ENCODE measurements at places on chromosomes 16 and 17.

- no peak for DNase-seq
Measured at GRCh38 chr16:53129281-53130158, 74.7 kb downstream of the CHD9 start.

GRCh38 chr17:82043507-82043906 lies 6.0 kb upstream of the DCXR start:
- DNase-seq, result no peak

DNA sequence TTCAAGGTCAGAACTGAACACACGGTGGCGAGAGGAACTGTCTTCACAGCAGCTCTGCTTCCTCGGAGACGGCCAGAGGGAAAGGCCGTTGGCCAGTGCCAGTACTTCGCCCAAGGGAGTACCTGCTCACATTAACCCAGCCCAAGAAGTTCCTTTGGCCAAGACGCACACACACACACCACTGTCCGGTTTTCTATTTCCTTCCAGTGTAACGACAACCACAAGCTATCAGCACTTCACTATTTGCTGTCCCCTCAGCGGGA lies 744 bp upstream of the GGNBP2 start:
- peak; percentile 5 for DNase-seq

DNA sequence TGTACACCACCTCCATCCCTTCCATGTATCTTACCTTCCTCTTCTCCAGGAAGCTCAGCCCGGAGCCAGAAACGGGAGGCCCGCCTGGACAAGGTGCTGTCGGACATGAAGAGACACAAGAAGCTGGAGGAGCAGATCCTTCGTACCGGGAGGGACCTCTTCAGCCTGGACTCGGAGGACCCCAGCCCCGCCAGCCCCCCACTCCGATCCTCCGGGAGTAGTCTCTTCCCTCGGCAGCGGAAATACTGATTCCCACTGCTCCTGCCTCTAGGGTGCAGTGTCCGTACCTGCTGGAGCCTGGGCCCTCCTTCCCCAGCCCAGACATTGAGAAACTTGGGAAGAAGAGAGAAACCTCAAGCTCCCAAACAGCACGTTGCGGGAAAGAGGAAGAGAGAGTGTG lies 756 bp upstream of the MVP start:
- no peak for DNase-seq

DNA sequence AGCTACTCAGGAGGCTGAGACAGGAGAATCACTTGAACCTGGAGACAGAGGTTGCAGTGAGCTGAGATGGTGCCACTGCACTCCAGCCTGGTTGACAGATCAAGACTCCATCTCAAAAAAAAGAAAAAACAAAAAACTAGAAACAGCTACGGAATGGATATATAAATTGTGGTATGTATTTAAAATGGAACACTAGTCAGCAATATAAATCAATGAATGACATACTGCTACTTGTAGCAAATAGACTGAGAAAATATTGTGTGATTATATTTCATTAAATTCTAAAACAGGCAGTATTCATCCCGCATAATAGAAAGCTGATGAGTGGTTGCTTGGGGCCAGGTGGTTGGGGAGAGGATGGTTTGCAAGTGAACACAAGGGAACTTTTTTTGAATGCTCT lies 261.7 kb downstream of the BCAS3 start:
- DNase-seq, result no peak

GRCh38 chr16:49315602-49316001 lies 34.0 kb upstream of the CBLN1 start:
- no peak for DNase-seq

GRCh38 chr16:46884513-46885293 lies 541 bp downstream of the GPT2 start:
- DNase-seq, result no peak

- no peak for DNase-seq
Measured at GRCh38 chr16:4918781-4919251, 18.1 kb downstream of the PPL start.

DNA sequence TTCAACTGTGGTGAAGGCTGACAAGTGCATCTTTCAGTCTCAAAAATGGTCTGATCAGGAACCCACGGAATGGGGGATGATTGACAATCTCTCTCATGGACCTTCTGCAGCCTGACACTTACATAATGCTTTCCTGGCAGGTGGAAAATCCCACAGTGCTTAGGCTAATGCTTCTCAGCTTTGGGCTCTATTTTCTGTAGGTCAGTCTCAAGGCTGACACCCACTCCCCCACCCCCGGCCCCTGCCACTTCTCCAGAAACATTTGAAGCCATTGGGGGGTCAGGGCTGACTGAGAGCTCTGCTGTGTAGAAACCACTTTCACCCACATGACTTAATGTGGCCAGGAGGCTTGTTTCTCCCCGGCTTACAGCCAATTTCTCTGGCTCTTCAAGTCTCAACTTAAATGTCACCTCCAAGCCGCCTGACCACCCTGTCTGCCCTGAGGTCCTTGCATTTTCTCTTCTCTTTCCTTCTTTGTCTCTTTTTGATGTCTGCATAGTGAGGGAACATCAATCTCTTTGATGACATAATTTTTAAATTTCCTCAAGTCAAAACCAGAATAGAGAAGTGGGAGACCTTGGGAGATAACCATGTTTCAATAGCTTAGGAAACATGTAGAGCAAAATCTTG lies 16.7 kb upstream of the IRF8 start:
- no peak for DNase-seq

GRCh38 chr16:86082418-86083030 lies 183.6 kb downstream of the IRF8 start:
- no peak for DNase-seq

DNA sequence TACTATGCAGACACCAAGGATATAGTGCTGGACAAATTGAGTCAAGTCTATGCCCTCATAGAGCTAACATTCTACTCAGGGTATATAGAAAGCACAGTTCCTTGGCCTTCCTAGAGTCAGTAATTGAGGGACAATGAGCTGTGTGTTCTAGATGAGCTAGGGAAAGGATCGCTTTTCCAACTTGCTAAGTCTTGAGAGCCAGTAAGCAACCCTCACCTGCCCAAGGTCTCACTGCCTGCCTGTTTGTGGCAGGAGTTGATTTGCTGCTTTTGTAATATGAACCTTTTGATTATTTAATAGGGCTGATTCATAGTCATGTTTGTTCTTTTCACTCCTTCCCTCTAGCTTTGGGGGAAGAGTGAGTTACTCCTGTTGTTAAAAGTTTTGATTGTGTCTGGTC lies 6.5 kb downstream of the DDX42 start:
- no peak for DNase-seq

GRCh38 chr17:73320601-73321264 lies 8.9 kb upstream of the CDC42EP4 start:
- no peak for DNase-seq

DNA sequence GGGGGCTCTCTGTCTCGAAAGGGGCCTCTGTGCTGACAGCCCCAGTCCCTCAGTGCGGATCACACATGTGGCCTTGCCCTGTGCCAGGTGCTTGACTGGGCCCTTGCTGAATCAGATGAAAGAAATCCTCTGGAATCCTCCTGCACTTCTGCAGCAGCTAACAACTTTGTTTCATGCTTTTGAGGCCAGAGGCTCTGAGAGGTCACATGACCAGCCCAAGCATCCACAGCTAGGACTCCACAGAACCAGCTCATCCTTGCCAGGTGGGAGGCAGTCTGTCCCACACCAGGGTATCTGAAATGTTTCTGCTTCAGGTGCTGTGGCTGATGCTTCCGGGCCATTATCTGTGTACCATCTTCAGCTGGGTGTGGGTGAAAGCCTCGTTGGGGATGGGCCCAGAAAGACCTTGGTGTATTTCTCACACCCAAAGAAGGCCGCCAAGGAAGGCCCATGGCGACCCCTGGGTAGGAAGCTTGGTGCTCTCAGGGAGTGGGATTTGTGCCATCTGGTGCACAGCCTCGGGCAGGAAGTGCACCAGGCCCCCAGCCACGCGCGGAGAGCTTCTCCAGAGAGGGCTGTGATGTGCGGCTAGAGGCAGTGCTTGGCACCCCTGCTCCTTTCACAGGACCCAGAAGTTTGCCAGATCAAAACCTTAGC lies 143.8 kb downstream of the CLEC16A start:
- DNase-seq, result no peak

DNA sequence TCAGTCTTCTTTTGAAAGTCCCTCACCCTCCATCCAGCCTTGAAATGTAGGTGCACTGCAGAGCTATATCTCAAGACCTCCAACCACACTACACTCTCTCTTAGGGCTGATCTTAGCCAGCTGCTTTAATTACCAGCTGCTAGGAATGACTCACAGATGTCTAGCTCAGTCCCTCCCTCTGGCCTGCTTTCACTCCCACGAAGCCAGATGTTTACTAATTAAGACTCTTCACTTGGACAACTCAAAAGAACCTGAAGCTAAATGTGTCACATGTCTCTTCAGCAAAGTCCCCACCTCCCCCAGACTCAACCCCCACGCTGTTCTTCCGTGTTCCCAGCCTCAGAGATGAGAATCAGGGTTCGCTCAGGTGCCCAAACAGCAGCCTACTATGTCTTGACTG lies 2.6 kb downstream of the GTF3C1 start:
- DNase-seq, result peak; percentile 45

- DNase-seq, result no peak
Measured at GRCh38 chr17:43983196-43983514, 21.3 kb upstream of the NAGS start.

DNA sequence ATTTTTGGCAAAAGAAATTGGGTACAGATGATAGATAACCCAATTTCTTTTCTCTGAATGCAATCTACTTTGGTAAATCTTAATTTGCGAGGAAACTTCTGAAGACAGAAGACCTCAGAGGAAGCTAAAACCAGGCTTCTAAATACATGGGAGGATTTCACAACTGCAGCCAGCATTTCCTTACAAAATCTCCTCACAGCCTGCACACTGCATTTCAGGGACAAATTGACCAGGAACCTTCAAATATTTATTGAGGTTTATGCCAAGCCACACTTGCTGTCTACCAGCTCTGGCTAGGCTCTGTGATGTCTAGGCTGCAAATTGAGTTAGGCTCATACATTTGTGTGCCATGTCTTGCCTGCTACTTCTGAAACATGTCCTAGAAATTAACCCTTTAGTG lies 167.3 kb upstream of the CDH5 start:
- no peak for DNase-seq

DNA sequence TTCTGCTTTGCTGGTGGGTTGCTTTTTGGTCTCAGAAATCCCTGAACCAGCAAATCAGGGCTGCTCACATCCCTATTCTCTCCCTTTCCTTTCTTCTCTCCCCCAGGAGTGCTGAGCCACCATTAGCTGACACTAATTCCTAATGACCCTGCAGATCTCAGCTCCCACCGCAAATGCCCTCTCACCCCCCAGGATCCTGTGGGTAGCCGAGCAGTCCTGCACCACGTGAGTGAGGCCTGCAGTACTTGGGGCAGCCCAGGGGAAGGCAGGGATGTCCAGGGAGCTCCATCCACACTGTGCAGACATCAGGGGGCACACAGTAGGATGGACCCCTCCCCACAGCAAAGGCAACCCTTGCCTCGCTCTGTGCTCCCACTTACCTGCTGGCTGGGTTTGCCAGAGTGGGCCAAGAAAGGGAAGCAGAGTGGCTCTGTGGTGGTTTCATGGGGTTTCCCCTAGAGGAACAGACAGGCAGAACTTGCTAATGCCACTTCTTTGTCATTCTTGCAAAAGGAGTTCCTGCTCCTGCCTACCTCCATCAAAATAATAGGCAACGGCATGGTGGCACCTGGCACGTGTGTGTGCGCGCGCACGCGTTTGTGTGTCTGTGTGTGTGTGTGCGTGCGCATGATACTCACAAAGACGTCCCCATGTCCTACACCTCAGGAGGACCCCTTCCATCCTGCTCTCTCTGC lies 135.6 kb downstream of the GAS7 start:
- DNase-seq, result no peak

GRCh38 chr17:44633998-44634397 lies 22.3 kb upstream of the MEIOC start:
- DNase-seq, result no peak

Measured in BJ (cell line).